ENCODE measurements at places on chromosomes 13 and 19. TPM values are rescaled to one million over a fixed set of nuclear protein-coding genes. Genes with fewer than 3 reads are reported as not detected.

- no peak for DNase-seq
Measured at GRCh38 chr19:44658069-44658733, 13.1 kb upstream of the CEACAM19 start.

- no peak for DNase-seq
Measured at GRCh38 chr13:25469169-25469525, 97.4 kb downstream of the ATP8A2 start.

GRCh38 chr13:93577105-93577504, 350.5 kb downstream of the GPC6 start:
- DNase-seq, result no peak

GRCh38 chr13:114263578-114263977, 17.8 kb upstream of the UPF3A start:
- no peak for DNase-seq

- DNase-seq, result no peak
Measured at GRCh38 chr13:87622971-87623370, 48.2 kb upstream of the SLITRK5 start.

The PROZ gene
- 0.25 TPM for total RNA-seq

The CYP2B6 gene
- not detected for total RNA-seq

The TDRD12 gene
- total RNA-seq, result 0.09 TPM

The CEACAM6 gene
- not detected for total RNA-seq

The TNNT1 gene
- total RNA-seq, result 1.3 TPM

The GJA3 gene
- total RNA-seq, result not detected

Measured in activated naive CD4-positive, alpha-beta T cell treated with anti-CD3 and anti-CD28 coated beads, Interleukin-2, amount 50 U/mL, for 72 hours (primary cell).